ENCODE measurements at places on chromosomes 5 and 9.
A peak's percentile ranks its signal among the peaks of the same experiment; 100 is the strongest.

DNA sequence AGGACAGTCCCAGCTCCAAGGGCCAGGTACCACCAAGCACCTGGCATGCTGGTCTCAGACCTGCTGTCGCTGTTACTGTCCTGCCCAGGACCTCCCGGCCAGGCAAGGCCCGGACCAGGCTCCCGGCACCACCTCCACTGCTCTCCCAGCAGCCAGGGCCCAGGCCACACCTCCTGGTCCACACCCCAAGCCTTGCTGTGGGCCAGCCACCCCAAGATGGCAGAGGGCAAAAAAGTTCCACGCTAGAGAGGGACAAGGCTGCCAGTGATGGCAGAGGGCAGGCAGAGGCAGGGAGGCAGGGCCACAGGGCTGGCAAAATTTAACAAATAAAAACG, 1.1 kb downstream of the DNLZ start:
- DNase-seq, result no peak

- no peak for DNase-seq
These were observed 20.6 kb downstream of the LIX1 start for GRCh38 chr5:97121848-97122247.

DNA sequence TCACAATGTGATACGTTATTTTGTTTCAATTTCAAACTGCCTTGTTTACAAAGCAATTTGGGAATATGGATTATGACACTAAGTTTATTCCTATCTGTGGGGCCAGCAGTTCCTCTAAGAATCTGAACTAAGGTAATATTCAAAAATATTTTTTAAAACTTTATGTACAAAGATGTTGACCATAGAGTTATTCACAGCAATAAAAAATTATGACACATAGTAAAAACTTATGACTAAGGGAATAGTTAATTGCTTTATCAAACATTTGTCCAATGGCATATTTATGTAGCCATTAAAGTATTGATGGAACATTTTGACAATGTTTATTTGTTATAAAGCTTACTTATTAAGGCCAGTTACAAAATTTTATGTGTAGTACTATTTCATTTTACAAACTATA, 73.4 kb upstream of the FREM1 start:
- DNase-seq, result no peak

DNA sequence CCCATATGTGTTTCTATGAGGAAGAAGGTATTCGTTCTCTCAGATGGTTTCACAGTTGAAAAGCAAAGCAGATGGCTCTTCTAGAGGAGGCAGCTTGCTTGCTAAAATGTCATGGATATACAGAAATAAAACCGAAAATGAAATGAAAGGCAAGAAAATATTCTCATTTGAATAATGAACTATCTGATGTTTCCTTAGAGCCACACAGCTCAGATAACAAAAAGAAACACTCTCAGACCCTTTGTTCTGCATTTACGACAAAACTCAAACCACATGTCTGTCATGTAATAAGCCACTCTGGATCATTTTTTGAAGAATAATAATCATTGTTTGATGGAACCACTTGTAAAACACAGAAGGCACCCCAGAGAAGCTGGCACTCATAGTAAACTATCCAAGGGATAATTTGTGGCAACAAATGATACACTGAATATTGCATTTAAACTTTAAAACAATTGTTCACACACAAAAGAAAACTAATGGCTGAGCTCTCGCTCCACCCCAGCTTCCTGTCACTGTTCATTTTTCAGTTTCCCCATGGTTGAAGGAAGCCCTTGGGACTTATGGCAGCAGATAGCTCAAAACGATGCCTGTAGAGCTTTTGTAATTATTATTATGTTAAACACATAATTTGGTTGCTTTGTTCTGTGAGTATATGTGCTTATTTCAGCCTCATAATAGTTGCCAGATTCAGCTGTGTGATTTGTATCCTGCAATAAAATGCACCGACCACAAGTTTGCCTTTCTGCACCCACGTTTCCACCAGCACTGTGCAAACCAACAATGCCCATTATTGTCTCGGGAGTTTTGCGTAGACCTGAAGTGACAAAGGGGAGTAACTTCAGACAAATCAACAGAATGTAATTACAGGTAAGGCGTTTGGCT, 256.0 kb downstream of the TMEM167A start:
- no peak for DNase-seq

- DNase-seq, result no peak
These were observed 7.3 kb downstream of the ANKH start for GRCh38 chr5:14864181-14864812.

DNA sequence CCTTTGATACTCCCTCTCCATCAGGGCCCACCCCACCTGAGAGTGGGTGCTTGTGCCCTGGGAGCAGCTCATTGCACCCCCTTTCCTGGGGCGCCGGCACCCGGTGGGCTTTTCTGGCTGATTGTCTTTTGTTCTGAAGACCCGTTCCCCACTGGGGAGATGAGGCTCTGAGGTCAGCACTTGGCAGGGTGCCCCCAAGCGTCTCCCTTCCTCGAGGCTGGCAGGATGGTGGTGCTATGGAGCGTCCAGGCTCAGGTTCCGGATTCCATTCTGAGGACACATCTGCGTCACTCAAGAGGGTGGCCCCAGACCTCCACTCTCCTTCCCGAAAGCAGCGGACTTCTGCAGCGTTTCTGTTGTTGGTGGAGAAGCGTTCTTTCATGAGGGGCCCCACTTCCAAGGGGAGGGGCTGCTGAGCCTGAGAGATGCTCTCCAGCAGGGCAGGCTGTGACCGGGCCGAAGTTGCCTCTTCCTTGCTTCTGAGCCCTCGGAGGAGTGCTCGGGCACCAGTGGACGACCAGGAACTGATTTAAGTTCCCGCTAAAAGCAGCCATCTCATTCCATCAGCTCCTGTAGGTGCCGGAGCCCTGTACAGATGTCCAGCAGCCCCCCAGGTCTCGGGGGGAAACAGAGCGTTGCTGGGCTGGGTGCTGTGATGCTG, 42.2 kb downstream of the COL5A1 start:
- DNase-seq, result no peak

- peak; percentile 84 for DNase-seq
These were observed 117.4 kb downstream of the GCNT1 start for GRCh38 chr9:76576344-76576743.

- peak; percentile 74 for DNase-seq
These were observed 17.7 kb upstream of the IL6ST start for GRCh38 chr5:56012281-56012963.

GRCh38 chr9:68777070-68777763, 72.2 kb downstream of the PIP5K1B start:
- DNase-seq, result no peak

- no peak for DNase-seq
These were observed 338.8 kb downstream of the ARL15 start for GRCh38 chr5:53971551-53971950.

DNA sequence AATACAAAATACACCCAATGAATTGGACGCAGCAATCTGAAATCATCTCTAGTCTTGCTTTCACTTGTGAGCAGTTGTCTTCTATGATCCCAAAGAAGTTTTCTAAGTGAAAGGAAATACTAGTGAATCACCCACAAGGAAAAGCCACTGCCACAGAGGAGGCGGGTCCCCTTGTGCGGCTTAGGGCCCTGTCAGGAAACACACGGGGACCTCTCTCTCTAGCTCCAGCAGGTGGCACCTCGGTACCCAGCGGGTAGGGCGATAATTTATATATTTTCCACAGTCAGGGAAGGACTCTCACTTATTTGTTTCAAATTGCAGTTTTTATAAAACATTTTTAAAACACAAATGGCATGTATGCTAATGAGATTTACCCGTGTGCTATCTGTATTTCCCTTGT, 417.1 kb downstream of the KDM4C start:
- no peak for DNase-seq

Data from activated CD4-positive, alpha-beta T cell treated with anti-CD3 and anti-CD28 coated beads, Interleukin-2, Interleukin-4, amounts not matched to agents 100 ng/mL and 50 ng/mL, durations not matched to agents 16 hours and 8 hours (primary cell).